Omental fat pad (tissue), 4 donors: ENCODE measurements at places on chromosomes 3 and 15. TPM values are rescaled to one million over a fixed set of nuclear protein-coding genes. Genes with fewer than 3 reads are reported as not detected.

RBP2 gene
- total RNA-seq: not detected

DNA sequence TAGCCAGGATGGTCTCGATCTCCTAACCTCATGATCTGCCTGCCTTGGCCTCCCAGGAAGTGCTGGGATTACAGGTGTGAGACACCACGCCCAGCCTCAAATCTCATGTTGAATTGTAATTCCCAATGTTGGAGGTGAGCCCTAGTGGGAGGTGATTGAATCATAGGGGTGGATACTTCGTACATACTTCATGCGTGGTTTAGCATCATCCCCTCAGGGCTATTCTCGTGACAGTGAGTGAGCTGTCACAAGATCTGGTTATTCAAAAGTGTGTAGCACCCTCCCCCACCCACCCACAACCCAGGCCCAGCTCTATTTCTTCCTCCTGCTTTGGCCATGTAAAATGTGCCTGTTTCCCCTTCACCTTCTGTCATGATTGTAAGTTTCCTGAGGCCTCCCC lies 236.9 kb upstream of the IL12A start:
- no peak for DNase-seq

DNA sequence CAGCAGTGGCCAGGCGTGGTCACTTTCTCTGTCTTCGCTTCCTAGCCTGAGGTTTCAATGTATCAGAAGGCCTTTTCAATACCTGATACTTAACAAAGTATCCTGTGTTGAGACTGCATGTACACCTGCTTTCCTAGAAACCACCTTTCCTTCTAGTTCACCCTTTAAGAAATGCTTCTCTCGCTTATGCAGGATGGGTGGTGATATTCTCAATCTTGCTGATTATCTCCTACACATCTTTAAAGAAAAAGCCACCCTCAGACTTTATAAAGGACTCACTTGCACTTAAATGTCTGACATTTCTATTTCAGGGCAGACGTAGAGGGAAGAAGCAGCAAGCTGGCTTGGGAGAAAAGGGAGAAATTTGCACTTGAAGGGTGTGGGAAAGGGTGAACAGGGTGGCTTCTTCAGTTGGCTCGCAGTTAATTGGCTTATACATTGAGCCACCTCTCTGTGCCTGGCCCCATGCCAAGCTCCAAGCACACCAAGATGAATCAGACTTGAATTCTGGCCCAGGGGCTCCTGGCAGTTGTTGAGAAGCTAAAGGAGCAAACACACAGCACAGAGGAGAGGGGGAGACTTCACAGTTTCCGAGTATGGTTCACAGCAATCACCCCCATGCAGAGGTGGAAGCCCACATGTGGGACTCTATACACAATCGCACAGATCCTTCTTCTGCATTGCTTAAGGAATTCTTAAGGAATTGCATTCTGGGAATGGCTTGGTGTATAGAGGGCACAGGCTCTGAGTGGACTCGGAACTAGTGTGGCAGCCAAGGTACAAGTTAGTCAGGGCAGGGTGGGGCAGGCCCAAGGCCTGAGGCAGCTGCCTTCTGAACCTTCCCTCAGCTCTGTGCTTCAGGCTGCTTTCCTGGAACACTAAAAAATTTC lies 1.3 kb downstream of the ARL6IP5 start:
- peak; percentile 96 for DNase-seq

GRCh38 chr15:80982205-80982604 lies 7.4 kb downstream of the MESD start:
- DNase-seq: no peak

DNA sequence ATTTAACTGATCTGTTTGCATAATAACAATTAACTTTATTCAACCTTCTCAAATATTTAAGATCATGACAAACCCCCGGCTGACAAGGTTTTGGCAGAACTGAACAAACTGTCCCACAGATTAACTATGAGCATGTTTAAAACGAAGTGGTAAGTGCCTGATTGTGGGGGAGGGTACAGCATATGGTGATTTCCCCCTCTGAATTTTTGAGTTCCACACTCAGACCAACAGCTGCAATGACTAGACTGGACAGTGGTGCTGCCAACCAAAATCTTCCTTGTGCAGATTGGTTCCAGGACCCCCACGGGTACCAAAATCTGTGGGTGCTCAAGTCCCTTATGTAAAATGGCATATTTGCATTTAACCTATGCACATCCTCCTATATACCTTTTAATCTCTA lies 449.5 kb downstream of the SHQ1 start:
- no peak for DNase-seq

DNA sequence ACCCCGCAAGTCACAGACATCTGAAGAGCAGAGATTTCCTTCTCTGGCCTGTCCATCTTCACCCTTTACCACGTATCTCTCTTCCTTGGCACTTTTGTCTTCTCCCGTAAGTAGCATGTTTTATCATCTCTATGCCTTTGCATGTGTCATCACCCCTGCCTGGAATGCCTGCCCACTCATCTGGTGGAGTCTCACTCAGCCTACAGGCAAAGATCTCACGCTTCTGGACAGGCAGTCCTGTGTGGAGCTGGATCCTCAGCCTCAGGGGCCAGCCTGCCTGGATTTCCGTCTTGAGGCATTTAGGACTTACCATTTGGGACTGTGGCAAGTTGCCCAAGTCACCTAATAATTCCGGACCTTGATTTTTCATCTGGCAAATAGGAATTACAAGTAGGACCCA lies 114.3 kb upstream of the CACNA2D3 start:
- DNase-seq: no peak

DNA sequence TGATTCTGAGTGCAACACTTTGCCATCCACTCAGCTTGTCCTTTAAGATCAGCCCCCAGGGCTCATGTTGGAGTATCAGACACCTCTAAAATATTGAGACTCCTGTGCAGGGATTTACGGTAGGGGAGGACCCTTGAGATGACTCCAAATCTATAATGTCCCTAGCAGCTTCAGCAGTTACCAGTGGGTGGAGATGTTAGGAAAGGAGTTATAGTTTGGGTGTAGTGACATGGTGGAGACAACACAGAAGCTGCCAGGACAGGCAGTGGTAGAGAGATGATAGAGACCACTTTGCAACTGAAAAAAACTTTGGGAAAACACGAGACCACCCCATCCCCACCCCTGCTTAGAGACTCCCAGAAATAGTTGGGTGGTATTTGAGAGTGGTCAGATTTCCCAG lies 43.3 kb upstream of the GSK3B start:
- no peak for DNase-seq

DNA sequence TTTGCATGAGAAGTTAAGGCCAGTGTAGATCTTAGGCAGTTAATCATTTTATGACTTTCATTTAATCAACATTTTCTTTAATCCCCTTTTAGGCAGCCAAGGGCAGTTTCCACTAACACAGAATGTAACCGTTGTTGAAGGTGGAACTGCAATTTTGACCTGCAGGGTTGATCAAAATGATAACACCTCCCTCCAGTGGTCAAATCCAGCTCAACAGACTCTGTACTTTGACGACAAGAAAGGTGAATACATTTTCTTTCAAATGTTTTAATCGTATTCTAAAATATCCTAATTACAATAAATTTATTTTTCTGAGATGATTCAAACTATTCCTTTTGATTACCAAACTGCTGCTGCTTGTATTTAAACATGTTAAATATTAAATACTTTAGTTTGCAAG lies 843.2 kb downstream of the CADM2 start:
- no peak for DNase-seq

GRCh38 chr3:40325465-40325864 lies 16.0 kb downstream of the EIF1B start:
- DNase-seq: no peak

DNA sequence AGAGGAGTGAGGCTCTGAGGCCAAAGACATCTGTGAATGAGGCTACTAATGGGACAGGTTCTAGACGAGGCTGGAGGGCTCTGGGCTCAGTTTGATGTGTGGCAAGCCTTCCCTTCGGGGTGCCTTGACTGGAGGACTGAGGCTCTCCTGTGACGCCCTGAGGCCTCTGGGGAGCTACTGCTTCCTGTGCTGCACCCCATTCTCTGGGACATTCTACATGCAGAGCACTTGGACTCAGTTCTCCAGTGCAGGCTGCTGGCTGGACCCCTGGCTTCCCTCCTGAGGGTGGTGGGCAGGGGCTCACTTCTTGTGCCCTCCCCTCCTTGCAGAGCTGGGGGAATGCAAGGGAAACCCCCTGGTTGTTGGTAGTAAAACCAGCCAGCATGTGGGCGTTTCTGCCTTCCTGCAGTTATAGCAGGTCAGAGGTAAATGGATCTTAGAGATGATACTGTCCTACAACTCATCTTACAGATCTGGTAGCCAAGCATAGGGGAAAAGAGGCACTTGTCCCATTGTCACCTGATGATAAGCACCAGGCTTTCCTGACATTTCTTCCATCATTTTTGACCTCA lies 133.3 kb downstream of the CHDH start:
- DNase-seq: no peak

DNA sequence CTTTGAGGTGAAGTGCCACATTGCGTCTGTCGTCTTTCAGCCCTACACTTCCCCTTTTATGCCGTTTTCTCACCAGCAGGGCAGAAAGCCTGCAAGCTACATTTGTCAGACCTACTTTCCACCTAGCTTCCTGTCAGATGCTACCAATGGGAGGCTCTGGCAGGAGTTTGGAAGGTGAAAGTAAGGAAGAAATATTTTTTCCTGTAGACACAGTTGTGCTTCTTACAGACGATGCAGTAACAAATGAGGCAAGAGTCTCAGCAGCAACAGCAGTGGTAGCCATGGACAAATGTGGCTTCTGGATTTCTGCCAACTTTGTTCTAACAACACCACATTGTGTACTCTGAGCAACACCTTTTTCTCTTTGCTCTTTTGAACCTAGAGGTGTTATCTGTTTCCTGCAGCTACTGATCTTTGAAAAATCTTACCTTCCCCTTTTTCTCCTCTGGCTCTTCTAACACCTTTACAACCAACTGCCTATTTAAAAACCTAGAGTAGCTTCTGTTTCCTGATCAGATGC lies 70.6 kb upstream of the STT3B start:
- no peak for DNase-seq

DNA sequence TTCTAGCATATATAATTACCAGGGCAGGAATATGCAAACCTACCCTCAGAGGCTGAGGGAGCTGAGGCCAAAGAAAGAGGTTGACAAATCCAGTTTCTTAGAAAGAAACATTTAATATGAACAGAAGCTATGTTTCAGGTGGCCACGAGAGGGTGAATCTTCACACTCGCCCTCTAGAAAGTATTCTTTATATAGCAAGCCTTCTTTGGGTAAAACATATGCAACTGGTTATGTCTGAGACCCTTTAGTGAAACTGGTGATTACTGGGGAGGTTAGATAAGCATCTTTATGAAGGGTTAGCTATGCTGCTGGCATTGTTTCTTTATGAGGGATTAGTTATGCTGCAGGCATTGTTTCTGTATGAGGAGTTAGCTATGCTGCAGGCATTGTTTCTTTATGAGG lies 50.7 kb upstream of the GOLGA6L2 start:
- DNase-seq: no peak

- no peak for DNase-seq
Measured at GRCh38 chr15:76555247-76555646, 218.7 kb downstream of the ISL2 start.

GRCh38 chr15:72562386-72562785 lies 88.3 kb downstream of the ARIH1 start:
- no peak for DNase-seq

DNA sequence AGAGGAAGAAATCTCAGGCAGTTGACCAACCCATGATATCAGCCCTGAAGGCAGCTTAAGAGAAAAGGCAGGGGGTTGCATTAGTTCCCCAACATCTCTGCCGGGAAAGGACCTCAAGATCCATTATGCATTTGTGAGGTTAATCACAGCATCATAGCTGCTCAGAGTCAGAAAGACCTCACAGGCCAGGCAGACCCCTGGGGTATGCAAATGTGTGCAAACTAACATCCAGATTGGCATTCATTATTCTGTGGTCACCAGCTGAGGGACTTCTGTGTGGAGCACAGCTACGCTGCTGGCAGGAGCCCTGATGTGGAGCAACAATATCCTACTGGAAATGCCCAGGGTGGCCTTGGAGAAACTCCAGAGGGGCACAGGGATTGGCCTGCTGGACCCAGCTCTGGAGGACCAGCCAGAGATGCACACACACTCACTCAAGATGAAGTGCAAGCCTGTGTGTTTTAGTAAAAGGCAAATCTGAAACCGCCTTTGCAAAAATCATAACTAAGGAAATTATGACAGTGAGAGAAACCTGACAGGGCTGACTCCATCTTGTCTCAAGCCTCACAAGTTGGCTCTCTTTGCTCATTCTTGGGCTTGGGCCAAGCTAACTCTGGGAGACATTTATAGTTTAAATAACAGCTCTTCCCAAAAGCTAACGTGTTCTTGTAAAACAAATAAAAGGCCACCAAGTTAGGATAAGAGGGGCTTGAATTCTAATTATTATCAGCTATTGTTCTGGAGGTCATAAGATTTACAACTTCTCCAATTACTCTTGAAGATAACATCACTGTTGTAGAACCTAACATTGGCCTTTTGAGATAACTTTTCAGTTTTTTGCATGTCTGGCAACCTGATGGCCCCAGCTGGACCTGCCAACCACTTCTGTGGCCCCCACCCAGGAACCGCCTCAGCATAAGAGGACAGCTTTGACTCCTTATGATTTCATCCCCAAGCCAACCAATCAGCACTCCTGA lies 257.1 kb downstream of the UACA start:
- DNase-seq: no peak
